Stimulated activated CD8-positive, alpha-beta memory T cell treated with anti-CD3 and anti-CD28 coated beads, Interleukin-7, amount 100 ng/mL, for 24 hours (primary cell): ENCODE measurements at places on chromosomes 11 and 22.

DNA sequence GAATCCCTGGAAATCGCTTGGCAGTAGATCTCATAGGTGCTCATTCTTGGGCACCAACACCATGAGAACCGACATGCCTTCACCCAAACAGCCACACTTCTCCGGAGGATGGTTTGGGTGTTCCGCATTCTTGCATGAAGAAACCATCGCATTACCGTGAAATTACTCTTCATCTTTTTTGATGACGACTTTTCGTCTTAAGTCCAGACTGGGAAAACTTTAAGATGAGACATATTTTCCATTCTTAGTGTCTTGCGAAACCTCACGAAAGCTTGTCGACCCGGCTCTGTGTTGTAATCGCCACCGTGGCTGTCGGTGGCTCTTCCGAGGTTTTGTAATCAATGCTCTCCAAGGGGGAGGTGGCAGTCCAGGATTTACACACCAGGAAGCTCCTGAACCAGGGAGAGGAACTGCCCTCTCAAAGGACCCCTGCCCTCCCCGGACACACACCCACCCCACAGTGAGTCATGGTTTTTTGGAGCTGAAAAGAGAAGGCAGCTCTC lies 1.7 kb downstream of the TOM1 start:
- DNase-seq = no peak

DNA sequence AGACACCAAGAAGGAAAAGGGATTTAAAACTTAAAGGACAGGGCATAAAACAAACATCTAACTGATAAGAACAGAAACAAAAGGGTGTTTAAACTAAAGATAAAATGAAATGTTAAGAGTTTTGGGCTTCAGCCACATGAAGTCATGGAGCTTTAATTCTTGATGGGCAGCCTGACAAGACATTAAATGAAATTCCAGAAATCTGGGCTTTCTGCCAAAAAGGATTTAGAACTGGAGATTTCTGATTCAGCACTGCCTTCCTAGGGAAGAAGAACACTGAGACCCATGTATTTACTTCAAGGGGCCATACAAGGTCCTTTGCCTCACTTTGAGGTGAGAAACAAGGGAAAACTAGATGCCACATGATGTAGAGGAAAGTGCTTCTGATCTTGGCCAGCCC lies 355.9 kb upstream of the RAG2 start:
- DNase-seq = no peak

- DNase-seq = no peak
These were observed 25.4 kb upstream of the DDI1 start for GRCh38 chr11:104011044-104011443.

- no peak for DNase-seq
These were observed 39.9 kb downstream of the PTPRJ start for GRCh38 chr11:48020092-48020755.

- DNase-seq = no peak
These were observed 9.4 kb downstream of the ADAMTS15 start for GRCh38 chr11:130457623-130458409.

GRCh38 chr22:22979954-22980353 lies 90.4 kb upstream of the GNAZ start:
- DNase-seq = no peak

DNA sequence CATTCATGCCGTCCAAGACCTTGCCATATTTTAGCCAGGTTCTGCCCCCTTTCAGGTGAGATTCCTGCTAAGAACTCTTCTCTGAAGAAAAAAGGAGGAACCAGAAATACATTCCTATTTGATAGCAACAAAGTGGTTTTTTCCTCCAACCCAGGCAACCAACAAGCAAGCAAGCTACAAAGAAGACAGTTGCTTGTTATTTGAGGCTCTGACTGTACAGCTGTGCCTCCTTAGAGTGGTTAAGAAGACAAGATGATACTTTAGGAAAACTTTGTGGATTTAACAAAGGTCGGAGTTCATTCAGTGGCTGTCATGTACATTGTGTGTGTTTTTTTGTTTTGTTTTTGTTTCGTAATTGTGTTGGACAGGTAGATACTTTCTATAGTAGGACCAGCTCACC lies 21.7 kb downstream of the TEAD1 start:
- DNase-seq = no peak

DNA sequence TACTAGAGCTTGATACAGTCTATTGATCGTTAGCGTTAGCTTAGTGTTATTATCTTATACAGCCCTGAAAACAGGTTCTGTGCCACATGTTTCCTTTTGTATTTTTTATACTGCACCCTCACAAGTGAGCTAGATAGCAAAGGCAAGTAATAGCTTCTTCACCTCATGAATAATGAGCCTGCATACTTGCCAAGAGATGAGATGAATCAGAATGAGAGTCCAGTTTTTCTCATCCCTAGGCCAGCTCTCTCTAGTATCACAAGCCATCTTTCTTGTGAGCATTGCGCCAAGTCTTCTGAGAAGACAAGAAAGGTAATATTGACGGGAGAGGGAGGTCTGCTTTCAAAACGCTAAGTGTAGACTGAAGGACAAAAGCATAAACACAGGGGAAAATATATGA lies 8.7 kb upstream of the CARD18 start:
- no peak for DNase-seq

- DNase-seq = no peak
These were observed 124.3 kb upstream of the OR9Q1 start for GRCh38 chr11:57899378-57899777.

DNA sequence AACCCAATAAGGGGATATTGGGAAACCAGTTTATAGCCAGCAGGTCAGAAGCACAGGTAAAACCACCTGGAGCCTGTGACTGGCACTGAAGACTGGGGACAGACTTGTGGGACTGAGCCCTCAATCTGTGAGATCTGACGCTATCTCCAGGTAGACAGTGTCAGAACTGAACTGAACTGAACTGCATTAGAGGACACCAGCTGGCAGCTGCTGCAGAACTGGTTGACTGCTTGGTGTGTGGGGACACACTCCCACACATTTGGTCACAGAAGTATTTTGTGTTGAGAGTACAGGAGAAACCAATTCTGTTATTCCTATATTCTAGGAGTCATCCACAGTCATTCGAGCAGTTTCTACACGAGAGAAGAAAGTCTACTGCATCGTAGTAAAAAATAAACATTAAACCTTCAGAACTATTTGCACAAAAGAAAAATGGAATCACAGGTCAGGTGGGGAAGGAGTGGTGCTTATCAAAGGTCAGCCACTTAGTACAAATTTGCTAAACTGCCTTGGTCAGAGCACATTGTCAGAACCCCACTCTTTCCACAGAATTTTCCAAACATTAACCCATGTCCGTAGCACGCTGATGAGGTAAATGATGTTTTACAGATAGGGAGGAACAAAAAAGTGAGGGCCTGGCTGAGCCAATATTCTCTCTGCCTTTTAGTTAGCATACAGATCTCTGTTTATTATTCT lies 77.2 kb downstream of the SIK3 start:
- DNase-seq = no peak

DNA sequence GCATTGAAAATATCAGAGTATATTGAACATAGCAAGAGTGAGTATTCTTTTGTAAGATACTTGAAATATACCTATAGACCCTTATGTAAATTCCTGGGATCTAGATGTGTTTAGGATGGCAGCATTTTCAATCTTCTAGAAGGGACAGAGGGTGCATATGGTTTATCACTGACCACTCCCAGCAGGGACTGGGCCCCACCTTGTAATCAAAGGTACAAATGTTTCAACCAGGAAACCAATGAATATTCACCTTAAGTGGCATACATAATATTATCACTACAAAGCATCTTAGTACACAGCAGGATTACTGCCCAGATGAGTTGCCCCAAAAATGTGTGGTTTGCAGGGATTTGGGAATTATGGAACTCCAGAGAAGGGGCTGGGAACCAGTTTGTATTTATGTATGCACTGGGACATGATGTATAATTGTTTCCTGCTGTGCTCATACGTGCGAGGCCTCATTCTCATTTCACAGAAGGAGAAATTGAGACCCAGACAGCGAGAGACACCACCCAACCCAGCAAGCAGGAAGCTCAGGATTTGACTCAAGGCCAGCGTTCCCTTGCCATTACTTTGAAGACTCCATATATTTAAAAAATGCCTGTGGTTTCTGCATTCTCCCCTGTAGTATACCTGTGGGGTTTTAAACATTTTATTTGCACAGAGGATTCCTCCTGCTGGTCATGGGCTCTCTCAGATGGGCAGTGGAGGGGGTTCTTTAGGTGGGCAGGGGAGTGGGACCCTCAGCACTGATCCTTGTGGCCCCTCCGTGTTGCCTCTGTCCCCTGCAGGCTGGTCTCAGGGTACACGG lies 5.2 kb downstream of the APOL4 start:
- DNase-seq = no peak

GRCh38 chr22:33519071-33519973 lies 401.0 kb downstream of the LARGE1 start:
- no peak for DNase-seq
